Esophagus squamous epithelium (tissue), 5 donors: ENCODE measurements at places on chromosomes 6 and 20. TPM values are rescaled to one million over a fixed set of nuclear protein-coding genes. Genes with fewer than 3 reads are reported as not detected.

The CGA gene
- not detected for total RNA-seq

The SAPCD1 gene
- total RNA-seq = 2.9 TPM

The TRIM40 gene
- total RNA-seq = not detected

The GMPR gene
- 0.64 TPM for total RNA-seq

The CDK5RAP1 gene
- total RNA-seq = 23.2 TPM

The VNN1 gene
- 1.3 TPM for total RNA-seq

The C20orf144 gene
- total RNA-seq = not detected

The FHL5 gene
- 0.83 TPM for total RNA-seq

The MRPS18B gene
- total RNA-seq = 56.3 TPM

The RPS6KA2 gene
- 23.9 TPM for total RNA-seq

The SLC22A23 gene
- total RNA-seq = 40.0 TPM

The MATN4 gene
- total RNA-seq = 0.68 TPM

The DOK5 gene
- total RNA-seq = not detected

The BFSP1 gene
- total RNA-seq = 1.2 TPM

The EIF6 gene
- 207 TPM for total RNA-seq

The CRISP3 gene
- 23.5 TPM for total RNA-seq

The MYB gene
- 2.8 TPM for total RNA-seq

The SLC22A2 gene
- total RNA-seq = not detected

The OTOR gene
- total RNA-seq = not detected

The LY6G6F gene
- not detected for total RNA-seq

The PNLDC1 gene
- total RNA-seq = not detected

The MUCL3 gene
- 8.3 TPM for total RNA-seq

The PRL gene
- total RNA-seq = not detected

The GABRR1 gene
- total RNA-seq = 1.5 TPM

The GINM1 gene
- 16.8 TPM for total RNA-seq

The HTR1B gene
- total RNA-seq = not detected

The RIMS1 gene
- 0.53 TPM for total RNA-seq

The ANKRD66 gene
- total RNA-seq = not detected

The SFTA2 gene
- total RNA-seq = 6.6 TPM

The TRIM31 gene
- total RNA-seq = 0.23 TPM

The WFDC5 gene
- 6.0 TPM for total RNA-seq

The FGD2 gene
- 4.4 TPM for total RNA-seq

The OR2H2 gene
- not detected for total RNA-seq

The PRSS16 gene
- total RNA-seq = 25.7 TPM

The VWA7 gene
- total RNA-seq = 0.59 TPM

The YWHAB gene
- total RNA-seq = 110 TPM

The PLN gene
- total RNA-seq = 48.8 TPM

The CDH4 gene
- total RNA-seq = not detected

The ARFGEF3 gene
- 1.0 TPM for total RNA-seq

The FAM209B gene
- not detected for total RNA-seq

The CTCFL gene
- not detected for total RNA-seq
